ENCODE measurements at places on chromosomes 16 and 17.

DNA sequence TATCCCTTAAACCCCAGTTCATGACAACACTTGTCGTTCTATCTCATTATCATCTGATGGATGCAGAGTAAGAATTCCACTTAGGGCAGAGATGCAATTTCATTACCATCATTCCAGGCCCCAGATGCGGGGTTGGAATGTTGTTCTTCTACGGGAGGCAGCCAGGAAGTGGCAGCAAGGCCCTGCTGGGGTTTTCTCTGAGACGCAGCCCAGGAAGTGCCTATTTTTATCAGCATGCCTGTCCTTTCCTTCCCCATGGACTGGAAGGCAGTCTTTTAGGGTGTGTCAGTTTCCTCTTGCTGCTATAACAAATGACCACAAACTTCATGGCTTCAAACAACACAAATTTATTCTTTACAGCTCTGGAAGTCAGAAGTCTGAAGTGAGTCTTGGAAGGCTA is 246.6 kb upstream of the DYNLRB2 start:
- DNase-seq = no peak

DNA sequence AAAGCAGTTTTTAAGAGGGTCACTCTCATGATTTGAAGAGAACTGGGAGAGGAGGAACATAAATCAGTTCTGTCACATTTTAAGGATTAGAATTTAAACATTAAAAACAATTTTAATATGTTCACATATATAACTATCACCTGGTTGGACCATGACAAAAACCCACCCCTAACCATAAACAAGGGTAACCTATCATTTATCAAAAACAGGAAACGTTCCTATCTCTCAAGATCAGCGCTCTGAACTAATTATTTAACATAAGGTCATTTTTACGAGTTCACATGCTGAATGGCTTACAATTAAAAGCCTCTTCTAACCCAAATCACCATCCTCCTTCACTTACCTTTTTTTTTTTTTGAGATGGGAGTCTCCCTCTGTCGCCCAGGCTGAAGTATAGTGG is 45.0 kb downstream of the KANSL1 start:
- DNase-seq = no peak

DNA sequence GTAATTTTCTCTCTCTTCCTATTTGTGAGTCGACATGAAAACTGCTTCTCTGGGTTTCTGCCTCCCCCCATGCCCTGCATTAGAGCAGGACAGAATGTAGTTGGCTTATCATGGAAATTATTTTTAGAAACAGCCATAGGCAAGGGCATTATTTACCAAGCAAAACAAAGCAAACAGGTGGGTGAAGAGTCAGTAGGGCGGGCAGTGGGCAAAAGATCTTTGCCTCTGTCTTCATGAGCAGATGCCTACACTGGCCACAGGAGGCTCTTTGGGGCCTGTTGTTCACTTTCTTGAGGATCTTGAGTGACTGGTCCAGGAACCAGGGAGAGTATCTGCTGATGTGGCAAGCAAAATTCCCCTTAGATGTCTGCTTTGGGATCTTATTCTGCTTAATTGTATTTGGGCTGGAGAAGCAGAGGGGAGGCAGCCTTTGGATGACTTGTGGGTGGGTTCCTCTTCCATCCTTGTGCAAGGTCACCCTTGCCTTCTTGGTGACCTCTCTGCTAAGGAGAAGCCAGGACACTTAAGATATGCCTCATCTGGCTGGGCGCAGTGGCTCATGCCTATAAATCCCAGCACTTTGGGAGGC is 42.5 kb upstream of the CLEC19A start:
- no peak for DNase-seq

- no peak for DNase-seq
Measured at GRCh38 chr17:29125651-29126050, 54.5 kb downstream of the MYO18A start.

DNA sequence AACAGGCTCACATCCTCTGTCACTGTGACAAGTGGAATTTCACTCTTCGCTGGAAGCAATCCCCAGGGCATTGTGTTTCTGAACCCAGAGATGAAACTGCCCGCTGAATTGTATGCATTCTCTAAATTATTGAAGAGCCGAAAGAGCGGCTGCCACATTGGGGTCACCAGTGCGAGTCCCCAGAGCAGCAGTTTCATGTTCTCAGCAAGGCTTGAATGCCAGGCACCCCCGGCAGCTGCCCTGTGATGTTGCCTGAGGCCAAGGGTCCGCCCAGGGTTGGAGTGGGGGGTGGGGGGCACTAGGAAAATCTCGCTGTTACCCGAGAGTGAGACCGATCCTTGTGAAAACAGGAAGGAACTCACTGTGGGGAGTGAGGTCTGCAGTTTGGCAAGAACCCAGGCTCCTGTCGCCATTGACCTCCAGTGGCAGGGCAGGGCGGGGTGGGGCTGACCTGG is 20.7 kb upstream of the BCAR1 start:
- no peak for DNase-seq

DNA sequence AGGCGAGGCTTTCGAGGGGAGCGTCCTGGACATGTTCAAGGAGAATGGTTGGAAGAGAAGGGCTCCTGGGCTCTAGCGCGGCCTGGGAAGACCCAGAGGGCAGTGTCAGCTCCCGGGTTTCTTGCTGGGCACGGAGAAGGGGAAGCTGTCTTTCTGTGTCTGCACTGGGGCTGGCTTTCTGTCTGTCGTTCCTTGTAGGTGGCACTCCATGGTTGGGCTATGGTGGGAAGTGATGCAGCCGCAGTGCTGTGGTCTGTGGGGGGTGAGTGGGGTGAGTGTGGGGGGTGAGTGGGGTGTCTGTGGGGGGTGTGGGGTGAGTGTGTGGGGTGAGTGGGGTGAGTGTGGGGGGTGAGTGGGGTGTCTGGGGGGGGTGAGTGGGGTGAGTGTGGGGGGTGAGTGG is 13.7 kb downstream of the RNF213 start:
- no peak for DNase-seq

- no peak for DNase-seq
Measured at GRCh38 chr17:28937044-28937729, 14.1 kb downstream of the PHF12 start.

DNA sequence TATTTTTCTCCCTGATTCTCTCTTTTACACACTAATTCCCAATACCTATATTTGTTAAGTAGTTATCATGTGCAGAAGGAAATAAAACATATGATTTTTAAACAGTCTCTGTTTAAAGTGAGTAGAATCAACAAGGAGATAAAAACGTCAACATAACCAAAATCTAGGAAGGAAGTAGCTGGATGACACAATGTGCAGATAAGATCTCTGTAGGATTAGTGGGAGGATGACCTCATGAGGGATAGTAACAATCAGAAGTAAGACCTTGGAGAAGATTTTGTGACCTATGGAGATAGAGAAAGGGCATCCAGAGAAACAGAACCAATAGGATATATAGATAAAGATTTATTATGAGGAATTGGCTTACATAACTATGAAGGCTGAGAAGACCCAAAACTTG is 262.6 kb upstream of the CDH11 start:
- DNase-seq = no peak

GRCh38 chr17:15238057-15238456 is 27.1 kb downstream of the PMP22 start:
- DNase-seq = no peak

- DNase-seq = peak; percentile 89
Measured at GRCh38 chr17:40100669-40101366, 429 bp upstream of the NR1D1 start.

GRCh38 chr16:20611350-20611902 is 35.3 kb upstream of the ACSM2B start:
- DNase-seq = peak; percentile 94

DNA sequence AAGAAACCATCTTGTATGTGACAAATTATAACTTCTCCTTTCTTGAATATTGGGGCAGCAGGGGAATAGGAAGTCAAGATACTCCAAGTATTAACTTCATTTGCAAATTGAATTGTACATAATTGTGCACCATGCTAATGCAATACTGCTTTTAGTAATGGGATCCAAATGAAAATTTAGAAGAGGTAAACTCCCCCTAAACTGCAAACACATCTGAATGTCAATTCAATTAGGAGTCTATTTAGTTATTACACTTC is 4.5 kb downstream of the STAT5B start:
- no peak for DNase-seq

All from NCI-H524 treated with DMSO at 0.1 percent for 48 hours (cell line).